Stimulated activated CD4-positive, alpha-beta T cell treated with anti-CD3 and anti-CD28 coated beads, Interleukin-15, amount 100 ng/mL, for 1 hour (primary cell): ENCODE measurements at places on chromosomes 12 and 14.

DNA sequence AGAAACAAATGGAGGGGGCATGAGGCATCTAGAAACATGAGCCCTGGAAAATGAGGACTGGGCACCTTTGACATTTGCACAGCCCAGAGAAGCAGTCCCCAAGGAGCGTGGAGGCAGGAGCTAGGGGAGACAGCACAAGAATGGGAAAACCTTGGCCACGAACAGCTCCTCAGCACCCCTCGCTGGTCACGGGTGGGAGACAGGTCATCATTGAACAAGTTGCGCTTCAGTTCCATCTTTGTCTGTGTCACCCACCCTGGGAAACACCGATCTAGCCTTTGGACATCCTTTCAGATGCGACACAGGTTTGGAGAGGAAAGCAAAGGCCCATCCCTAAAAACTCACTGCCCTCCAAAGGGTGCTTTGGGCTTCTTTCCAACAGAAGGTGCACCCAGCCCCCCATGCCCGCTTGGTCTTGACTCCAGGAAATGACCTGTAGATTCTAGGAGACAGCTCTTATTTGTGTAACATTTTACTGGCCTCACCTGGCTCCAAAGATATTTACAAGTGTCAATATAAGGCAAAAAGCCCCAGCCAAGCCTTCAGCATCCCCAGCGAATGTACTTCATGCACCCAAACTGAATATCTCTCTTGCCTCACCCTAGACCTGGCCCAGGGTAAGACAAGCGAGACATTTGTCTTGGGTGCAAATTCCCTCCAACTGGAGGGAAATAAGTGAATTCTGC, 28.8 kb upstream of the CLMN start:
- DNase-seq = no peak

DNA sequence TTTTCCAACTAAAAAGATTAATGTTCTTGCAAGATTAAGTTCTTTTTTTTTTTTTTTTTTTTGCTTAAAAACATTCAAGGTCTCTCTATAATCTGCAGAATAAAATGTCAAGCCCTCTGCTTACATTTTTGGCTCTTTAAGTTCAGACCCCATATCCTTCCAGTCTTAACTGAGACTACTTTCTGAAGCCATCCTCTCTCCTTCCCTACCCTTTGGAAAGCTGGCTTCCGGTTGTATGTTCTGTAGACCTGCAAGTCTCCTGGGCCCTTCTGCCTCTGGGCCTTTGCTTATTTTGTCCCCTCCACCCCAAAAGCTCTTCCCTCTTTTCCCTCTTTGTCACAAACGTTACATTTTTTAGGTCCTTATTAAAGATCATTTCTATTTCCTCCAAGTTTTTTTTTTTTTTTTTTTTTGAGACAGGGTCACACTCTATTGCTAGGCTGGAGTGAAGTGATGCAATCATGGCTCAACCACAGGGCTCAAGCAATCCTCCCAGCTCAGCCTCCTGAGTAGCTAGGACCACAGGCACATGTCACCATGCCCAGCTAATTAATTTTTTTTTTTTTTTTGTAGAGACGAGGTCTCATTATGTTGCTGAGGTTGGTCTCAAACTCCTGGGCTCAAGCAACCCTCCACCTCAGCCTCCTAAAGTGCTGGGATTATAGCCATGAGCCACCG, 46.5 kb downstream of the PTPRB start:
- no peak for DNase-seq

GRCh38 chr14:34081101-34081575, 130.3 kb upstream of the EGLN3 start:
- no peak for DNase-seq

- no peak for DNase-seq
These were observed 33.4 kb downstream of the STX2 start for GRCh38 chr12:130805635-130806034.

DNA sequence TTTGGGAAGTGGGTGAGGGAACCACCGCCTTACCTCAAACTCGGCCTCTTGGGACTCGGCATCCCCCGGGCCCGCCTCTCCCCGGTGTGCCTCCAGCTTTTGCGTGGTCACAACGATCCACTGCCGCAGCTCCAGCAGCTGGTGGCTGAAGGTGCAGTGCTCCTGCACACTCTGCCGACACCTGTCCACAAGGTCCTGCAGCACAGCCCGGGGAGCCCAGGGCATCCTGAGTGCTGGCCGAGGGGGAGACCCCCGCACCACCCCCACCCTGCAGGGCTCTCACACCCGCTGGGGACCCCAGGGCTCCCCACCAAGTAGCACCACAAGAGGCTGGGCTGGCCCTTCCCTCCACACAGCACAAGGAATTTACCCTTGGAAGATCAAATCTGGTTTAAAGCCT, 76.6 kb downstream of the SYNE3 start:
- DNase-seq = no peak

GRCh38 chr14:95196268-95196667, 38.9 kb upstream of the DICER1 start:
- DNase-seq = no peak

DNA sequence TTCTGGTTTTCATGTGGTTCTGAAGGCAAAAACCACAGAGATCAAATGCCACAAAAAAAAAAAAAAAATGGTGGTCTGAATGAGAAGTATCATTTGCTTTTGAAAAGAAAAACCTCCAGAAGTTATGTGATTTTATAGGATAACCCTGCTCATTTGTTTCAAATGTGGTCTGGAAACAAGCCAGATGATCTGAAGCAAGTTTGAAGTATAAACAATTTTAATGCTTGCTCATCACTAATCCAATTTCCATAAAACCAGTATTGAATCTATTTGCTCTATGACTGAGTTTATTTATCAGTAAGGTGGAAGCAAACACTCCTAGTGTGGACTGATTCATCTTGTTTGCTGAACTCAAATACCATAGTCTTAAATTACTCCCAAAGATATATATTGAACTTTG, 407.3 kb upstream of the FLRT2 start:
- DNase-seq = no peak

DNA sequence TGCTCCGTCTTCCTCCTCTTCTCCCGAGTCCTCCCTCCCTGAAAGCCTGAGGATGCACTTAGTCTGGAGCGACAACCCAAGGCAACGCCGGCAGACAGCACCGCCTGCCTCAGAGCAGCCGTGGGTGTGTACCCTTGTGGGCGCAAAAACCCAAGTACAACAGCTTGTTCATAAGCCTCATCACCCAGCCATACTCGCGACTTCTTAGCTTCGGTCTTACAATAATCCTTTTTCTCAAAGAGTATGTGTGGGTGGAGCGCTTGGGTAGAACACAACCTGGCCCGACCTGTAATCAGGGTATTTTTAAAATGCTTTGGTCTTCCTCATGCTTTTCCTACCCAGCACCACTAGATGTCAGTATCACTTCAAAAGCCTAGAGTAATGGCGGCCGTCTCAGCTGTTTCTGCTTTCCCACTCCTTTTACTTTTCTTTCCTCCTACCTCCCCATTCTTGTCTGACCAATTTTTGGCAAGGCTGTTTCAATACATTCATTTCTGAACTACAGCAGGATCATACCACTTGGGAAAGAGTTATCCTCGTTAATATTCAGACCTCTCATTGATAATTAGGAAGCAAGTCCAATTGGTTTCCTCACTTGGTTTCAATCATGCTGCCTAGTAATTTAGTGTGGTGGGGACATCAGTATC, 198.9 kb downstream of the EPS8 start:
- peak; percentile 11 for DNase-seq

GRCh38 chr12:9960590-9960989, 10.6 kb upstream of the CLEC12A start:
- no peak for DNase-seq

DNA sequence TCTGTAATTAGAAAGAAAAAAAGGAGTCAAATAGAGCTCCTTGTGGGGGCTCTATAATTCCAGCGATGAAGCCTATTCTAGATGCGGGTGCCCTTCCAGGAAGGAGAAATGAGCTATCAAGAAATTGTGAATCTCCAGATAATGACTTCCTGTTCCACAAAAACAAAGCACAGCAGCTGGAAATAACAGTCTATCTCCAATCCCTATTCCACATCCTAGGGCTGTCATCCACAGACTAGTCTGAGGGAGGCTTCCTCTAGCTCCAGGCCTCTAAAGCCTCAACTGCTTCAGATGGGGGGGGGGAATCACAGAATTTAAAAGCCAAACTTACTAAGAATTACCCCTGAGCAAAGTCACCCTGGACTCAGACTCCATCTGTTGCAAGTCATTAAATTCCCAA, 77.4 kb upstream of the GTF2A1 start:
- no peak for DNase-seq

DNA sequence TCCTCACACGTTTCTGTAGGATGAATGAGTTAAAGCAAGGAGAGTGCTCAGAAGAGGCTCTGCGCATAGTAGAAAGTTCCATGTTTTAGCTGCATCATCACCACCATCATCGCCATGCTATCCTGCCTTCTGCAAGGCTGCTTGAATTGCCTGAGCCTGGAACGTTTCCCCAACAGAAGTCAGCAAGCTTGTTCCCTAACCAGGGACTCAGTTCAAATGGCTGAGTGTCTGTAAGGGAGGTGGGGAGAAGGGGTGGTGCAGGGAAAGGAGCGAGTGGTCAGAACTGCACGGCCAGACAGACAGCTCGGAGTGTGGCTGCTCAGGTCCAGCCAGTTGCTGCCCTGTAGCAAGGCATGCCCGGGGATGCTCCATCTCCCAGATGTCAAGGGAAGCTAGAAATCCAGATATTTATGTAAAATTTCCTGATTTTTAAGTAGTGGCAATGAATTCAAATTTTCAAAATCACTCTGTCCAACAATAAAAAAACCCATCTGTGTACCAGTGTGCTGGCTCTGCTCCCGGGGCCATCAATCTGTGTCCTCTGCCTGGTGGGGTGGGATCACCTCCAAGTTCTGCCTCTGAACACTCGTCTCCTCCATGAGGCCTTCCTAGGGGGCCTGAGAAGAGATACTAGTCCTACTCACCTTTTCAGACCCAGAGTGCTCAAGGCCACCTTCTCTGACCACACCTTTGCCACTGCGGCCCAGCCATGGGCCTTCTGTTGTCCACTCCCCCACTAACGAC, 162.7 kb downstream of the FOXN3 start:
- no peak for DNase-seq

GRCh38 chr12:120710805-120711296, 593 bp downstream of the UNC119B start:
- DNase-seq = no peak

- peak; percentile 52 for DNase-seq
These were observed 13.2 kb downstream of the PXN start for GRCh38 chr12:120252071-120252906.

DNA sequence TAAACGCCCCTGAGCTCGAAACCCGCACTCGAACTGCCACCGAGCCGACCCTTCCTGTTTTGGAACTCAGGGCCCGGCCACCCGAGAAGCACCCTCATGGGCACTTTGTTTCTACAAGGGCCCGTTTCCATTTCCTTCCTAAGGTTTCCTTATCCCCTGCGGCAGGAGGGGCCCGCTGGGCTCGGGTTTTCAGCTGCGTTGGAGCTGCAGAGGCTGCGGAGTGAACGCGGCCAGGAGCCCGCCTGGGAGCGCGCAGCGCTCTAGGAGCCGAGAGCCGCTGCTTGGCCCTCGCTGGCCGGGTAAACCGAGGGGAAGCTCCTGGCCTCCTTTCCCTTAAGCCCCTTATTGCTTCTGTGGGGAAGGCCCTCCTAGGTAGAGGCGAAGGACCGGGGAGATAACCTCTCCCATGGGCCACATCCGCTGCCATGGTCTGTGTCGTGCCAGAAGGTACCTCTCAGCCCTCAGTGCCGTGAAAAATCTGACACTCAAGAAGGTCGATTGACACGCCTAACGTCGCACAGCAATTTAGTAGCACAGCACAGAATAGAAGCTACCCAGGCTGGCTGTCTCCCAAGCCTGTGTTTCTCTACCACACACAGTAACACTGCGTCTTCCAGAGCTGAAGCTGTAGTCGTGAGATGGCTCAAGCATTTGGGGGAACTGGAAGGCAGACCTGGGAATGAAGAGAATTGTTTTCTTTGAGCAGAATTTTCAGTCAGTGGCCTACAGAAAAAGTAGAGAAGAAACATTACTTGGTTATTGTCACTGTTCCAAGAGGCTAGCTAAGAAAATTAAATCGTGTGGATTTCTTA, 12.9 kb upstream of the CALM1 start:
- DNase-seq = peak; percentile 22

- DNase-seq = no peak
These were observed 1.7 kb upstream of the NRIP2 start for GRCh38 chr12:2836574-2836973.
